ENCODE measurements at places on chromosomes 5 and 9. TPM values are rescaled to one million over a fixed set of nuclear protein-coding genes. Genes with fewer than 3 reads are reported as not detected.

The DMGDH gene
- 7.2 TPM for total RNA-seq

DNA sequence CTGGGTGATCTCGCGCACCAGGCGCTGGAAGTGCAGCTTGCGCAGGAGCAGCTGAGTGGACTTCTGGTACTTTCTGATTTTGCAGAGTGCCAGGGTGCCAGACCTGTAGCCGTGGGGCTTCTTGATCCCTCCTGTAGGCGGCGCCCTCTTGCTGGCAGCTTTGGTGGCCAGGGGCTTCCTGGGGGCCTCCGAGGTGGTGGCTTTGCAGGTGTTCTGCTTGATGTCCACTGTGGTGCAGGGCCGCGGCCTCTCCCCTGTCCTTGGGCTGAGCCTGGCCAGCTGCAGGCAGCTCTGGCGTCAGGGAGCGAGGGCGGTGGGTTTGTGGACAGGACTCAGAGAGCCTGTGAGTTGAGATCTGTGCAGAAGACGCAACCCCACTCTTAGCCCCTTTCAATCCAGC, 36.1 kb downstream of the TAF11L14 start:
- H3K4me1 ChIP-seq, result no peaks in the 10 kb centered on the region
- DNase-seq, result no peak
- no peaks in the 10 kb centered on the region for H3K36me3 ChIP-seq
- H3K4me3 ChIP-seq, result no peak overlapping the region
- no peak overlapping the region for H3K27ac ChIP-seq
- H3K27me3 ChIP-seq, result no peaks in the 10 kb centered on the region

DNA sequence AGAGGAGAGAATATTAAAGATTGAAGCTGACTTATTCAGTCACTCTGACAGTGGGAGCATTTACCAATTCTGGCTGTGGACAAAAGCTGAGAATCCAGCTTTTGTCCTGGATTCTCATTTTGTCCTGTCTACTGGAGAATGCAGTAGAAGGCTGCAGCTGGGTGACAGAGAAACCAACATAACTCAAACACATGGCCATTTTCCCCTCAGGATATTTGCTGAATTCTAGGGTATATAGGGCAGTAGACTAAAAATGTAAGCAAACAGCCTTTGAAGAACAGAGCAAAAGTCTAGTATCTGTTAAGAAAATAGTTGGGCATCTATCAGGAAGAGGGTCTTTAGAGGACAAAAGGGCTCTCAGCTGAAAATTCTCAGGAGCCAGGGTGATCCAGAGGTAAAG, 20.6 kb downstream of the ZNF484 start:
- H3K27me3 ChIP-seq, result no peaks in the 10 kb centered on the region
- no peak overlapping the region for H3K27ac ChIP-seq

- H3K27me3 ChIP-seq, result no peaks in the 10 kb centered on the region
- no peak overlapping the region for H3K4me3 ChIP-seq
- H3K4me1 ChIP-seq, result peaks cover 7% of the 10 kb centered on the region
- H3K36me3 ChIP-seq, result no peaks in the 10 kb centered on the region
Measured at GRCh38 chr9:133884907-133885744, 107.0 kb downstream of the VAV2 start.

GRCh38 chr5:117414926-117415325, 840.3 kb upstream of the SEMA6A start:
- H3K27ac ChIP-seq, result no peak overlapping the region
- no peak overlapping the region for H3K4me3 ChIP-seq
- H3K27me3 ChIP-seq, result no peaks in the 10 kb centered on the region
- H3K36me3 ChIP-seq, result no peaks in the 10 kb centered on the region
- no peaks in the 10 kb centered on the region for H3K4me1 ChIP-seq
- no peak for DNase-seq

DNA sequence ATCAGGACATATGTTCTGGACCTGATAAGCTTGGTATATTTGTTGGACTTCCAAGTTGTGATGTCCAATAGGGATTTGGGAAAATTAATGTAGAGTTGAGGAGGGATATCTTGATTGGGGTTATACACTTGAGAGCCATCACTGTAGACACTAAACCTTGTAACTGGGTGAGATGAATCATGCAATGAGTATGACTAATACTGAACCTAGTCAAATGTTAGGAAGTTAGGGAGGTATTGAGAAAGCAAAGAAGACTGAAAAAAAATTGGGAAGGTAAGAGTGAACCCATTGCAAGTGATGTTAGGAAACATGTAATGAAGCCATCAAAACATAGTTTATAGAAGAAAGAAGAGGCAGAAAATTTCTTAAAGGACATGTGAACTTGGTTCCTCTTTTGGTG, 668.4 kb upstream of the CDH9 start:
- DNase-seq, result no peak
- peaks cover 4% of the 10 kb centered on the region for H3K4me1 ChIP-seq
- no peak overlapping the region for H3K4me3 ChIP-seq
- no peaks in the 10 kb centered on the region for H3K36me3 ChIP-seq
- no peaks in the 10 kb centered on the region for H3K27me3 ChIP-seq

DNA sequence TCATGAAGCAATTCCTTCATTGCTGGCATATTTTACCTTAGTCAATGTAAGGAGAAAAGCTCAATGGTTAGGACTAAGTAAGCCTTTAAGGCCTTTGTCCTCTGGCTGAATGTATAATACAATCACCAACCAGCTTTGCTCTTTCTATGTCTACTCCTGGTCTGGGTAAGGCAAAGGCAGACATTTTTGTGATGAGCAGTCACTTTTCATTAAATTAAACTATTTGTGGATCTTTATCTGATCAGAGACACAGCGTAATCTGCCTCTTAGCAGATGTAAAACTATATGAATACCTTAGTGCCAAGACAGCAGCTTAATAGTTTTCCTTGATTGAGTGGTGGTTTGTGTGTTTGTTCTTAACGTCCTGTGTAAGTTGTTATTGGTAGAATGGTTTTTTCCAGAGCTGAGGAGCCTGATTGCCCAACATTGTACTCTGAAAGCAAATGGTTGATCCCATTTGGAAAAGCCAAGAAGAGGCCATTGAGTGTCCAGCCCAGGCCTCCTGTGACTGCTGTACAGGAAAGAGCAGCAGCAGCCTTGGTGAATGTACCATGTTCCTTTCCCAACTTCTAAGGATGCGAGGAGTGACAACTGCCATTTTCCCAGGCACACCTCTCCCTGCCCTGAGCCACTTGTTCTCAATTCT, 16.5 kb upstream of the CXXC5 start:
- H3K4me3 ChIP-seq, result no peak overlapping the region
- DNase-seq, result no peak
- peaks cover 32% of the 10 kb centered on the region for H3K36me3 ChIP-seq
- no peaks in the 10 kb centered on the region for H3K27me3 ChIP-seq

GRCh38 chr5:171776770-171777759, 8.6 kb upstream of the SMIM23 start:
- no peaks in the 10 kb centered on the region for H3K36me3 ChIP-seq
- H3K27ac ChIP-seq, result no peak overlapping the region
- peak; percentile 68 for DNase-seq
- H3K4me1 ChIP-seq, result no peaks in the 10 kb centered on the region

Data from osteoblast (primary cell).